CD4-positive, alpha-beta T cell treated with Interleukin-17A for 1 hour (primary cell): ENCODE measurements at places on chromosomes 5 and 9.
A peak's percentile ranks its signal among the peaks of the same experiment; 100 is the strongest.

- DNase-seq = no peak
Measured at GRCh38 chr5:97847920-97848631, 665.0 kb upstream of the RIOK2 start.

DNA sequence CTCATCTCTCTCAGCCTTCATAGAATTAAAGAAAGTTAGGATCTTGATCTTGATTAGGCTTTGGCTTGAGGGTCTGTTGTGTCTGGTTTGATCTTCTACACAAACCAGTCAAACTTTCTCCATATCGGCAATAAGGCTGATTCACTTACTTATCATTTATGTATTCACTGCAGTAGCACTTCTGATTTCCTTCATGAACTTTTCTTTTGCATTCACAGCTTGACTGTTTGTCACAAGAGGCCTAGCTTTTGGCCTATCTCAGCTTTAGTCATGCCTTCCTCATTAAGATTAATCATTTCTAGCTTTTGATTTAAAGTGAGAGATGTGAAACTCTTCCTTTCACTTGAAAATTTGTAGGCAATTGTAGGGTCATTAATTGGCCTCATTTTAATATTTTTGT lies 62.8 kb downstream of the SH3RF2 start:
- DNase-seq = no peak

DNA sequence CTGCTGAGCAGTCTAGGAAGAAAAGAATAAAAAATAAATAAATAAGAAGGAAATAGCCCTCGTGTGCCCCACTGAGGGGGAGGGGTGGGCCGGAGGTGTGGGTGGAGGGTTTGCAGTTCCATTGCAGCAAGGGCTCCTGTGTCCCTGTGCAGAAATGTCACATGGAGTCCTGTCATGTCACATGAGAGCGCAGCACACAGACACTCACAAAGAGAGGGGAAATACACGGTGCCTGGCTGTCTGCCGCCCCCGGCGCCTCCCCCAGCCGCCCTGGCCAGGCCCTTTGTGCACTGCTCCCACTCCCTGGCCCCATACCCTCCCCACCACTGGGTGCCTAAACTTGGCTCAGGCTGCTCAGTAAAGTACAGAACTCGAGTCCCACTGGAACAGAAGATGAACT lies 55.6 kb upstream of the SPTLC1 start:
- no peak for DNase-seq

DNA sequence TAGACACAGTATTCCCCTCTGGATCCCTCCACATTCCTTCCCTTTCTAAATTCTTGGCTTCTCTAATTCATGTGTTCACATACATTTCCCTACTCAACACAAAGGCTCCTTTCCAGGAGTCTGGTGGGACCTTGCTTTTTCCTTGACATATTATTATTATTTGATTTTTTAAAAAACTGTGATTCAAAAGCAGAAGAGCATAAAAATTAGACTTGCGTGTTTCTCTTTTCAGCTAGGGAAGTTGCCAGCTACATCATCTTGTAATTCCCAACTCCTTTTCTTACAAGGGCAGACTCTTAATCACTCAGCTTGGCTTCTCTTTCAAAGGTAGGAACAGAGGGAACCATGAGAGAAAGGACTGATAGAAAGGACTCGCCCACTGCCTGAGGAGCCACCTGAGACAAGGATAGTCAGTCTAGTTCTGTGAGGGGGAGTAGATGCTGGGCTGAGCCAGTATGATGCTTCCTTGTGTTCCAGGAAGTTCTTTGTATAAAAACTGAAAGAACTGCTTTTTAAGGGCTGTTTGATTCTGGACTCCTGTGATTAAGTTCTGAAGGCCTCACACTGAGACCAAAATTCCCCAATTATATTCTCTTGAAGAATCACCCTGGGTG lies 51.0 kb upstream of the DPYSL3 start:
- no peak for DNase-seq

- DNase-seq = no peak
Measured at GRCh38 chr9:19969721-19970120, 180.9 kb upstream of the SLC24A2 start.

DNA sequence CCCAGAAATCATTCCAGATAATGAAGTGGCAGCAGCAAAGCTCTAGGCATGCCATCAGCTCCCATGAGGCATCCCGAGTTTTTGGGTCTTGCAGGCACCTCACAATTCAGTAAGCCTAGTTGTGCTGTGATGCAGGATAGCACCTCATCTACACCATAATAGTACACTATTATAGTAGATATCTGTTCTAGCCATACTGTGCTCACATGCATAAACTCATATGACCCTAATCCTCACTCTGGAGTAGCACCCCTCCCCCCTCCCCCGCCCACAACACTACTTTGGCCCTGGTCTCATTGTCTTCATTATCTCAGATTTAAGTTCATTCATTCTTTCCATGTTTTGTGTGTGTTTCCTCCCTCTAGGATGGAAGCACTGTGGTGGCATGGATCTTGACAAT lies 102.5 kb upstream of the PITX1 start:
- no peak for DNase-seq

- DNase-seq = peak; percentile 2
Measured at GRCh38 chr5:72556351-72557166, 49.3 kb upstream of the ZNF366 start.

DNA sequence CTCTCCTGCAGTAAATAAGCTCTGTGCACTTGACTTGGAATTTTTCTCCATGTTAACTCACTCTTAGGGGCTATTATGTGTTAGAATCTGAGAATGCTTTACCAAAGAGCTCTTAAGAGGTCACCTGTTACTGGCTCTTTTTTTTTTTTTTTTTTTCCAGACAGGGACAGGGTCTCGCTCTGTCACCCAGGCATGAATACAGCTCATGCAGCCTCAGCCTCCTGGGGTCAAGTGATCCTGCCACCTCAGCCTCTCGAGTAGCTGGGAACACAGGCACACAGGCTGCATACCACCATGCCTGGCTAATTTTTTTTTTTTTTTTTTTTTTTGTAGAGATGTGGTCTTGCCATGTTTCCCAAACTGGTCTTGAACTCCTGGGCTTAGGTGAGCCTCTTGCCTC lies 22.1 kb downstream of the HMGXB3 start:
- no peak for DNase-seq

- no peak for DNase-seq
Measured at GRCh38 chr5:77795268-77795667, 19.1 kb upstream of the TBCA start.
